ENCODE measurements at places on chromosomes 3 and 15.

DNA sequence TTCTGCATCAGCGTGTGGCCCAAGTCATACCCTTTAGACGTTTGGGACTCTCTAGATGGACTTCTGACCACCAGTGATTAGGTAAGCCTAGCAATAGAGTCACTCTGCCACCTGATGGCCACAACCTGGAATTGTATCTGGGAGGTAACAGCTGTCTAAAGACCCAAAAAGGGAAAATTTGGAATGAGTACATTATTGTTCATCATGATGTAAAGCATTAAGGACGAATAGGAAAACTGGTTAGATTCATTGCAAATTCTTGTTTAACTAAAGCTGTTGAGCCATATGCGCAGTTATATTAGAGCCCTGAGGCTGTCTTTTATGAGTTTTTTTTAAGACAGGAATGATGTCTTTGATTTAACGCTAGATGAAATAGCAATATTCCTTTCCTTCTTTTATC, 63.6 kb downstream of the FAM81A start:
- no peak for DNase-seq

GRCh38 chr3:179227349-179227748, 23.6 kb downstream of the KCNMB3 start:
- no peak for DNase-seq

DNA sequence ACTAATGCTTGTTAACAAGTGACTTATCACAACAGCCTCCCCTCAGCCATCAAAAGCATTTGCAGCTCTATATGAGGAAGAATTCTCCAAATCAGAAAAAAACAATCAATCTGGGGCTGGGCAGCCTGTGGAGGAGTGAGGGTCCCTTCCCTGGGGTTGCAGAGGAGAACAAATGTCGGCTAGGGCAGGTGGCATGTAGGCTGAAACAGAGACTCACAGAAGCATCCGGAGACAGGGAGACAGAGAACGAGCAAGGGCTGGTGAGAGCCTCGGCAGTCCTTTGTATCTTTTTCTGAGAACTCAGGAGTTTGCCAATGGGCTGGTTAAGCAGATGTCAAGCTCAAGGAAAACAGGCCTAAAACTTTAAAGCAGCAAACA, 15.8 kb downstream of the ITGA11 start:
- DNase-seq = no peak

- DNase-seq = no peak
These were observed 240.2 kb upstream of the ZNF717 start for GRCh38 chr3:76025561-76025960.

- DNase-seq = no peak
These were observed 731.7 kb downstream of the NSUN3 start for GRCh38 chr3:94794563-94794962.

DNA sequence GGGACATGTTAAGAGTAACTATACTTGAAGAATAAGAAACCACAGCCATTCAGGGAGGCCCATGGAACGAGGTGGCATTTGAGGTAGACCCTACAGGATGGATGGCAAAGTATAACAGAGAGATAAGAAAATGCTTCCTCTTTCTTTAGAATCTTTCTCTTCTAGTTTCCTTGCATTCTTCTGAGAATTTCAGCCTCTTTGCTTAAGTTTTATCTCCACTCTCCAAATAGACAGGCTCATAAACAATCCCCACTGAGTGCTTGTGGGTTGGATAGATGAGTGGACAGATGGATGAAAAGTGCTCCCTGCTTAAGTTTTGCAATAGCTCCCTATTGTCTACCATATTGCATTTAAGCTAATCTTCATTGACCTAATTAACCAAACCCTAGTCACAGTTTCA, 103.7 kb downstream of the MEX3B start:
- DNase-seq = no peak

- no peak for DNase-seq
These were observed 94.9 kb downstream of the MEX3B start for GRCh38 chr15:81950841-81951414.

- DNase-seq = no peak
These were observed 124.2 kb upstream of the ADPGK start for GRCh38 chr15:72907733-72908132.

DNA sequence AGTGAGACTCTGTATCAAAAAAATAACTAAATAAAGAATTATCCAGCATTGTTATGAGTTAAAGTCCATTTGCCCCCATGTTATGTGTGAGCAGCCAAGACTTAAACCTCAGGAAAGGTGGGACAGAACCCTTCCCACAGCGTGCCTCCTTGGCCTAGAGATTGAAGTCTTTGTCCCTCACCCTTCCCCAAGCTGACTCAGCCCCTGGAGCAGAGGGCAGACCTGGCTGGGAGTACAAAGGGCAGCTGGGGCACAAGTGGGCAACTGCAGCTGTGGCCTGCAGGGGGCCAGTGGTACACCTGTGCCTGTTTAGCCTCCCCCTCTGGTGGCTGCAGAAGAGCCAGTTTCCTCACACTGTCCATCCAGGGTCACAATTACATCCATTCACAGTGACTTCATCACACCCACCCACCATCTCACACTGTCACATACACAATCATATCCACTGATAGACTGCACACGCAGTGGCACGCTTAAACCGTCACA, 940 bp upstream of the ACY1 start:
- no peak for DNase-seq

DNA sequence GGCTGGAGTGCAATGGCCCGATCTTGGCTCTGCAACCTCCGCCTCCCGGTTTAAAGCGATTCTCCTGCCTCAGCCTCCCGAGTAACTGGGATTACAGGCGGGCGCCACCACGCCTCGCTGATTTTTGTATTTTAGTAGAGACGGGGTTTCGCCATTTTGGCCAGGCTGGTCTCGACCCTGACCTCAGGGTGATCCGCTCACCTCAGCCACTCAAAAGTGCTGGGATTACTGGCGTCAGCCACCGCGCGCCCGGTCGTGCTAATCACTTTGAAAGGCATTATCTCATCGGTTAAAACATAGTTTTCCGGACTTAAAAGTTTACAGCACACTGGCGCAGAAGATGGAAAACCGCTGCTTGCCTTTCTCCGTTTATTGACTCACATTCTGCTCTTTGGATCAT, 27.6 kb upstream of the MTHFS start:
- DNase-seq = no peak

- no peak for DNase-seq
These were observed 198.4 kb downstream of the EBLN2 start for GRCh38 chr3:73259856-73260255.

- no peak for DNase-seq
These were observed 217.2 kb upstream of the UMPS start for GRCh38 chr3:124512881-124513609.

DNA sequence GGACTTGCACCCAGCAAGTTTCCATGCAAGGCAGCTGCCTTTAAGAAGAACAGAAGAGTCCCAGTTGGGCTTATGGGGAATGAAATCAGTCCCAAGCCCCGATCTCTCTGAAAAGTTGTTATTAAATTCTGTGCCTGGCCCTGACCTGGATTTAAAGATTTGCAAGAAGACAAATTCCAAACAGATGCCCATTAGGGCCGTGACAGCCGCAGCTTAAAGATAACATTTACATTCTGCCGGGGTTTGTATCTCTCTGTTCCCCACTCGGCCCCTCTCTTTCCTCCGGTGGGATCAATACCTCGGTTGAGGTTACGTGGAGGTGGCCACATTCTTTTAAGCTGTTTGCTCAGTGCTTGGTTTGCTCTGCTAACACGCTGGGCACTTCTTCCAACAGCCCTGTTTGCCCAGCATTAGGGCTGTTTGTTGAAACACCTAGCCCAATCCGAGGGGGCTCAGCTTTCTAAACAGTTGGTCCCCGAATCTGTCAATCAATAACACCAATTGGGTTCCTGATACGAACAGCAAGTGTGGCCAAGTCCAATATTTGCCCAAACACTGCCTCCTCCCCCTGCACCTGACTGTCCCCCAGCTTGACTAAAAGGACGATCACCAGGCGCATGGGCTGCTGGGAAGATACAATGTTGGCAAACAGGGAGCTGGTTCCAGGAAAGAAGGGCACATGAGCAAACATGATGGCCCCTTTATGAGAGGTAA, 108.6 kb downstream of the RPLP1 start:
- no peak for DNase-seq

DNA sequence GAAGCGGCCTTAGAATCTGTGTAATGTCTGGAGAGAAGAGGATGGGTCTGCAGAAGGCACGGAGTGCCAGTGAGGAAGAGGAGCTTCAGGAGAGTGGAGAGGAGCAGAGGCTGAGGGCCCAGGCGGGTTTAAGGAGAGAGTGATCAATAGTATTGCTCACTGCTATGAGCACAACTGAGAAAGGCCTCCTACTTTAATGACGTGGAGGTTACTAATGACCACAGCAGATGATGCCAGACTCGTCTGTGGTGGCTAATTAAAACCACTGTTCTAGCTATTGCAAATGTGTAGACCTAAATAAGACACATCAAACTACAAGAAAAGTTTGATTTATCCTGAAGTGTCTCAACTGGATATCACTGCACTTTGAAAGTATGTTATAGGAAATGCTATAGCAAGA, 33.2 kb downstream of the MTMR10 start:
- DNase-seq = no peak

DNA sequence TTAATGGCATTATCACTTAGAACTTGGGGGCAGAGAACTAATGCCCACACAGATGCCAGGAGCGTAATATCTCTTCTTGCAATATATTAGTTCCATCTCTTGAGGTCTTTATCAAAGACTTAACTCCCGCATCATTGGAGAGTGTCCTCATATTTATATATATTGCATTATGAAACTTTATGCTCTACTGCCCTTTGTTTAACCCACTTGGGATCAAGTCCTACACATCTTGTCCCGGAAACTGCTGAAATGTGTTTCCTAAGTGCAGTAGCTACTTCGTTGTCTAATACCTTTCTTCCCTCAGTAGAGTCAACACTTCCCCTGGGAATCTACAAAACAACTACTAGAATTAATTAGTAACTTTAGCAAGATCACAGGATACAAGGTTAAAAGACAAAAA, 1029.2 kb downstream of the OTOL1 start:
- DNase-seq = no peak

- DNase-seq = no peak
These were observed 165.2 kb upstream of the LMCD1 start for GRCh38 chr3:8336456-8336855.

- DNase-seq = no peak
These were observed 191.8 kb upstream of the CGNL1 start for GRCh38 chr15:57184502-57184901.

GRCh38 chr3:13348661-13349396, 71.3 kb downstream of the NUP210 start:
- DNase-seq = no peak

- DNase-seq = no peak
These were observed 71.1 kb downstream of the TBL1XR1 start for GRCh38 chr3:177126015-177126773.

- DNase-seq = no peak
These were observed 2.7 kb downstream of the ZMAT3 start for GRCh38 chr3:179068779-179069530.

DNA sequence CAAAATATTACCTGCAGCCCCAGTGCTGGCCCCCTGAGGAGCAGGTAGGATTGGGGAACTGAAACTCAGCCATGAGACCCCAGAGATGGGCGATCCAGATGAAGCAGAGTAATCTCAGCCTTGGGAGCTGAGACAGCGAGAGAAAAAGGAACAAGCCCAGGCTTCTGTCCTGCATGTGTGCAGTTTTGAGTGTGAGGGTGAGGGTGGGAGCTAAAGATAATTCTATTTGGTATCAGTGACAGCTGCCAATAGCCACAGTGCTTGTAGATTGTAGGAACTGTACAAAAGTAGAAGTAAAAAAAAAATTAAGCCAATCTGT, 5.9 kb downstream of the ATP8B4 start:
- DNase-seq = no peak

- DNase-seq = peak; percentile 24
These were observed 25.6 kb downstream of the SEC22C start for GRCh38 chr3:42556089-42556632.

GRCh38 chr3:172965256-172965655, 175.8 kb downstream of the SPATA16 start:
- no peak for DNase-seq

- no peak for DNase-seq
These were observed 102.7 kb downstream of the CDIN1 start for GRCh38 chr15:36682101-36682500.

DNA sequence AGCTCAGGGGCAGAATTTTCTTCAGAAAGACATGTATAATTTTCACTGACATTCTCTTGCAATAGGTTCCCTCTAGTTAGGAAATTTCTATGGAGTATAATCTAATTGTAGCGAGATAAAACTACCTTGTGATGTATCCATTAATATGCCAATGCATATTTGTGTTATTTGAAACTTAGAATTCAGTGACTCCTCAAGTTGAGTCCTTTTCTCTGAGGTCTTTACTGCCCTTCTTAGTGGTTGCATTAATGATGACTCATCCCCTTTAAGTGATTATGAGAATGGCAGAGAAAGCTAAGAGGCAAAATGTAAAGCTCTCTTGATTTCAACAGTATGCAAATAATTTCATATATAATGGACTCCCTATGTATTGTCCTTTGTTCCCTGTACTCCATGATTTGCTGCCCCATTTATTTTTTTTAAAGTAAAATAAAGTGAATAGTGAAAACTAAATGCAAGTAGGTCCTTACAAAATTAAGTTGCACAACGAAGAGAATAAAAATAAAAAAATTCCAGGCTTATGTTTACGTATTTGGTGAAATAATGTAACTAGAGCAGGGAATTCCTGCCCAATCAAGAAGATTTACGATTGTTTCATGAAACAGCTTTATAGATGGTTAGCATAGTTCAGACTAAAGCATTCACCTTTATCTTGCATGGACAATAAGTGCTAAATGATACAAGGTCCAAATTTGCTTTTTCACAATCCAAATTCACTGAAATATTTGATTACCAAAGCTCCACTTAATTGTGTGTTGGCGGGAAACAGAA, 78.1 kb downstream of the ZPLD1 start:
- DNase-seq = no peak

- no peak for DNase-seq
These were observed 105.4 kb downstream of the EPHB1 start for GRCh38 chr3:134900482-134900881.

DNA sequence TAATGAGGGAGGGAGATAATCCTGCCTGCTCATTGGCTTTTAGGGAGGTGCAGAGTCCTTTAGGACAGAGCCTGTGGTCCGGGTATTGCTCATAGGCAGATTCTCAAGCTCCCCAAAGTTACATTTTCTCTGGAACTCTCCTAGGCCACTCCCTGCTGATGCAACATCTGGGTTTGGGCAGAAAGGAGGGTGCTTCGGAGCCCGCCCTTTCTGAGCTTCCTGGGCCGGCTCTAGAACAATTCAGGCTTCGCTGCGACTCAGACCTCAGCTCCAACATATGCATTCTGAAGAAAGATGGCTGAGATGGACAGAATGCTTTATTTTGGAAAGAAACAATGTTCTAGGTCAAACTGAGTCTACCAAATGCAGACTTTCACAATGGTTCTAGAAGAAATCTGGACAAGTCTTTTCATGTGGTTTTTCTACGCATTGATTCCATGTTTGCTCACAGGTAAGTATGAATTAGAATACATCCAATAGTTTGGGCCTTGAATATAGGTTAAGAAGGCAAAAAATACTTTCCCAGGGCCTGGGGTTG, at the start of gene IL20RB:
TSS of gene IL20RB (plus strand) at position 233 of the 538 bp plus-strand sequence. CDS start at position 364, 131 bp downstream.
- DNase-seq = no peak

DNA sequence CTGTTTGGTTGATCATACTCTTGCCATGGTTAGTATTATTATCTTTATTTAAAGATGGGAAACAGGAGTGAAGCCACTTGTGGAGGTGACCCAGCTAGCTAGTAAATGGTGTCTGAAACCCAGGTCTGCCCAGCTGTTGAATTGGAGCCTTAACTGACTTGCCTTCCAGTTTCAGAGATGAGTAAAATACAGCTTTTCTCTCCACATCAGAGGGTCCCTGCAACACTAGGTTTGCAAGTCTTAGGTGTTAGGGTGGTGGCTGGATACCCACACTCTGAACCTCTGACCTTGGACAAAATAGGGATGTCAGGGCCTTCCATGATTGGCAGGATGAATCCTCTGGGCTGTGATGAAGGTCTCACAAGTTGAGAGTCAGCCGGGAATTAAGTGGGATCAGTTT, 4.1 kb downstream of the FLNB start:
- no peak for DNase-seq
